ENCODE measurements at places on chromosomes 7 and 10.

- DNase-seq = no peak
These were observed 336.8 kb downstream of the AUTS2 start for GRCh38 chr7:69935107-69935506.

DNA sequence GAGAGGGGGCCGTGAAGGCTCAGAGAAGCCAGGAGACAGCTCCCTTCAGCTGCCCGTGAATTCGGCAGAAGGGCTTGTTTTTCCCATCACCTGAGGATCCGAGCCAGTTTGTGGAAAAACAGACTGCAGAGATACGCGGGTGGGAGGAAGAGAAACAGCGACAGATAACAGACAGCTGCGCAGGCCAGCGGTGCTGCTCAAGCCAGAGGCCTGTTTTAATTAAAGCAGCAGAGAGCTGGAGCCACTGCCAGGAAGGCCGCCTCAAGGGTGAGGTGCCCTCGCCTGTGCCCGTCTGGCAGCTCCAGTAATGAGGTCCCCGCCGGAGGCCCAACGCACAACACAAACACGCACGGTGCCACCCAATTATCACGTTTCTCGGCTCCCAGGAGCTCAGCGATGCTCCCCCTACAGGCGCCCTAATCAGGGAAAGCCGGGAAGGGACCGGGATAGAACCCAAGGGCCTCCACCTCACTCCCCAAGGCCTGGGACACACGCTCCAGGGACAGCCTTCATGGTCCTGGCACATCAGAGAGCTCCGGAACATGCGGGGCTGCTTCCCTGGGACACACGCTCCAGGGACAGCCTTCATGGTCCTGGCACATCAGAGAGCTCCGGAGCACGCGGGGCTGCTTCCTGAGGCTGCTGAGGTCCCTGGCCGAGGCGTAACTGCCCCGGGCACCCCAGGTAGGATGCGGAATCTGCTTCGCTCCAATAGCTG is 60.6 kb upstream of the DNAAF5 start:
- no peak for DNase-seq

DNA sequence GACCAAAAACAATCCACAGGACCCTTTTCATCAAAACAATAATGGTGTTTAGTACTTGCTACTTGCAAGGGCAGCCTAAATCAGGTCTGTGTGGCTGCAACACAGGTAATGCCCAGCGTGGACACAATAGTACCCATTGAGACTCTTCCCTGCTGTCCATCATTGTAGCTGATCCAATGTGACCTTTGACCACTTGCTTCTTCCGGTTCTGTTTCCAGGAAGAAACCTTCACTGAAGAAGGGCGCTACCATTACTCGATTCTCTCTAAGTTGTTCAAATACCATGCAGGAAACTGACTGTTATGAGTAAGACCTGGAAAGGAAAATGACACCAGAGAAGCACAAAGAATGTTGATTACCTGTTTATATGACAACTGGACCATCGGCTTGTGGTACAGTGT is 1077.3 kb downstream of the KCNMA1 start:
- DNase-seq = no peak

DNA sequence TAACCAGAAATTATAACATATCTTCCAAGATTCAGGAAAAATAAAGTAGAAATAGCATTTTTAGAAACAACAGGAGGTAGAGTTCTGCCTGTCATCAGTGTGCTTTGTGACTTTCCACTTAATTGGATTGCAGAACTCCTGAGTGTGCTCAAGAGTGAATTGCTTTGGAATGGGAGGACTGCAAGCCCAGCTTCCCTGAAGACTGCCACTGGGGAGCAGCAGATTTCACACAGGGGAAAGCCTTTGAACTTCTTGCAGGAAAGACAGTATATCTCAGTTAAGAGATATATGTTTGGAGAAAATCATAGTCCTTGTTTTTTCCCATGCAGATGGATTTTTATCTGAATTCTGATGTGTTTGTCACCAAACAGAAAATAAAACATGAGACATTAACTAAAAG is 124.5 kb downstream of the TMEM168 start:
- no peak for DNase-seq

- no peak for DNase-seq
These were observed 49.9 kb upstream of the AHR start for GRCh38 chr7:17248527-17248926.

DNA sequence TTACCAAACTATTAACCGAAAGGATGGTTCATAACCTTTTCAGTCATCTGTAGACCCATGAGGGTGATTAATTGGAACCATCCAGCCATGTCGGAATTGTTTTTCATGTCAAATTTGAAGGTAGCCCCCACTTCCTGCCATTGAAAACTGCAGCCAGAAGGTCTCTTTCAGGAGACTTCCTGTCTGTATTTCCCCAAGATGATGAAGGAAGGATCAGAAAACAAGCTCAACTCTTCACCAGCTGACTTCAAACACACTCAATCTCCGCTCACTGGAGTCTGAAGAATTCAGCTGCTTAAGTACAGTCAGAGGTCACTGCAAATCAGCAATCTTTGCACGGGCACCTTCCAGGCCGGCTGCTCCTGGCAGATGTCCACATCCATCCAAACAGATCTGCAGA is 291.7 kb upstream of the NPVF start:
- DNase-seq = no peak

DNA sequence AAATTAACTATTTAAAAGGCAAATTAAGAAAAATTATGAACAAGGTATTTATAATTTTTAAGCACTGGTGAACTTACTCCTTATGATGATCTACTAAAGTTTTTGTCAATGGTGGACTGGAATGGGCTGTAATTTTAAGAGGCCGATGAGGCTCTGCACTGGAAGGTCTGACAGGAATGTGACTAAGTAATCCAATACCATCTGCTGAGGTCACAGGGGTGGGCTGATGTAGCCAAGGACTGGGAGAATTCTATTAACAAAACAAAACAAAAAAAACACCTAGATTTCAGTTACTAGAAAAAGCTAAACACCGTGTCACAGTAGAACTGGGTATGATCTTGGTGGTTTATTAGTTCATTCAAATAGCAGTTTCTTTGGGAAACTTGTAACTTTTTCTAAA is 75.9 kb downstream of the NRBF2 start:
- DNase-seq = no peak

DNA sequence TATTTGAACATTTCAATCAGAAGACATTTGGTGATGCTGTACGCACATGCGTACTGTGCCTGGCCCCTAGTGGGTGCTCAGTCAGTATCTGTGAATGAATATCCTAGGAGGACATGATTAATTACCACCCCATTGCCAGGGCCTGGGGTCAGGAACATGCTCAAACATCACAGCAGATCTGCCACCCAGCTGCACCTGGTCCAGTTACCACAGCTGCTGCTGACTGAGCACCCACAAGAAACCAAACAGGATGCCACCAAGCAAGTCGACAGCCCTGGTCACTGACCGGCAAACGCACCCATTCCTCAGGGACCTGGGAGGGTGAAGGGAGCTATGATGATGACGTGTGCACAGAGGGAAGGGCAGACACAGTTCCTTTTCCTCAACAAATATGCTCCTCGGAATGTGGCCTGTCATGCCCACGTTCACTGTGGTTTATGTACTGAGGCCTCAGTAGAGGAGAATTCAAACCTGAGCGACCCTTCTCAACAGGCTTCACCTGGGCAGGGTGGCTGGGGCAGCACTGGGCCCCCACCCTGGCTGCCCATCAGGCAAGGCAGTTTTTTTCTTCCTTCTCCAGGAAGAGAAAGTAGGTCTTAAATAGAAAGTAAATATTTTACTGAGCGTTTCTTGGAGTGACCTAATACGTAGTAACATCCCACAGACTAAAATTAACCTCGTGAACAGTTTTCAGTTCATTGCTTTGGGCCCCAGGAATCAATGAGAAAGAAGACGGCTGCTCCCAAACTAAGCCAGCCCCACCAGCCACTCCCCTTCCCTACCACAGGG is 13.4 kb downstream of the CTBP2 start:
- DNase-seq = no peak

DNA sequence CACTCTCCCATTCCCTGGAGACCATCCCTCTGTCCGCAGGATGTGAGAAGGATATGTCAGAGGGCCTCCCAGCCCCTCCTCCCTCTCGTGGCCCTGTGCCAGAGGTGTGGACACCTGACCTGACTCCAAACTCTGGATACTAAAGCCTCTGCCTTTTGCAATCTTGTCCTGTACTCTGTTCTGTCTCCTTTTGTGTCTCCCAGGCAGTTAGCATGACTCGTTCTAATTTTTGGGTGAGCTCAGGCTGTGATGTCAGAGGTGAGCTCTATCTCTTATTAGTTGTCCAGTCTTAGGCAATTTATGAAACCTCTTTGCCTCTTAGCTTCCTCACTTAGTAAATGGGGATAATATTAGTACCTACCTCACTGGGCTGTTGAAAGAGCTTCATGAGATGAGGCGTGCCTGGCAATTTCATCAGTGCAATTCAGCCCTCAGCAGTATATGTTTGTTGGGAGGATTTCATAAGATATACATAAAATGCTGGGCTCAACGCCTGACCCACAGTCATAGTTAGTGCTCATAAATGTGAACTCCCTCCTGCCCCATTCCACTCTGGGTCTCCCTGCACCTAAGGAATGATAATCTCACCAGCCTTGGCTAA is 10.9 kb downstream of the MARVELD1 start:
- DNase-seq = no peak

Measured in activated CD8-positive, alpha-beta memory T cell treated with anti-CD3 and anti-CD28 coated beads for 48 hours (primary cell).